Stimulated activated CD8-positive, alpha-beta memory T cell treated with anti-CD3 and anti-CD28 coated beads, Interleukin-4, amount 100 ng/mL, for 1 hour (primary cell): ENCODE measurements at places on chromosomes 7 and 10.

DNA sequence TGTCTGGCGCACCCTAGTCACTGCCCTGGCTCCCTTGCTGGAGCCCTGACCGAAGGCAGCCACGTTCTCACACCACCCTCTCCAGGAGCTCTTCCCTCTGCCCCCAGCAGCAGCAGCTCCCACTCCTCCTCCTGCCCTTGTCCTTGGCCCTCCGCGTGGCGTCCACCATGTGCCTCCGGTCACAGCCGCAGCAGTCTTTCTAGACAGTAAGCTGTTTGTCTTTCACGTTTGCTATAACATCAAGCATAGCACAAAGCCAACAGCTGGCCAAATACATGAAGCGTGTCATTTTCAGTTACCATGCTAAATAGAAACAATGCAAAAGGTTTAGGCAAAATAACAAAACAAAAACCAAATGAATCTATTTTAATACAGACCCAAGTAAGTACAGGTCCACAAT is 3.3 kb downstream of the PITRM1 start:
- no peak for DNase-seq

- no peak for DNase-seq
These were observed 887 bp downstream of the COL13A1 start for GRCh38 chr10:69802424-69803161.

DNA sequence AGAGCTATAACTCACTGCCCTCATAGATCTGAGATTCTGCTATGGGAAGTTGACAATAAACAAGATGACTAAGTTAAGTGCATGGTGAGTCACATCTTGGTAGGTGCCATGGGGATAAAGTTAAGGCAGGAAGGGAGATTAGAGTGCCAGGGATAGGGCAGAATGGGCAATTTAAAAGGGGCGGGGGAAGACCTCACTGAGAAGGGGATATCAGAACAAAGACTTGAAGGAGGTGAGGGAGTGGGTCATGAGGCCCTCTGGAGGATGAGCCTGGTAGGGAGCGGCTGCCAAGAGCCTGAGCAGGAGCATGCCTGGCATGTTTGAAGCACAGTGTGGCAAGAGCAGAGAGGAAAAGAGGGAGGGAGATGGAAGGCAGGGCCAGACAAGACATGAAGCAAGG is 34.8 kb upstream of the INMT start:
- no peak for DNase-seq

GRCh38 chr10:72173262-72173618 is 42.6 kb upstream of the ANAPC16 start:
- no peak for DNase-seq

DNA sequence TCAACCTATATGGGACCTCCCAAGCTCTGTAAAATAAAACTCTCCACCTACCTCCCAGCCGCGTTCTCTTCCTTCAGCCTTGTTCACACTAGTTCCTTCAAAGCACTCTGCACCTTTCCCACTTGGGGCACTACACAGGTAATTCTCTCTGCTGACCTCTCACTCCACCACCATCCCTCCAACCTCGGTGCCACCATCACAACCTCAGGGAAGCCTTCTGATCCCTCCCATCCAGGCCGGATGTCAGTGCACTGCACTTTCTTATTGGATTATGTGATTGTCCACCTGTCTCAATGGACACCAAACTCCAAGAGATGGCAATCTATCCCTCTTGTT is 7.0 kb downstream of the LARP4B start:
- no peak for DNase-seq

GRCh38 chr7:139396323-139396951 is 36.7 kb downstream of the LUC7L2 start:
- no peak for DNase-seq

GRCh38 chr10:5947471-5948207 is 29.7 kb downstream of the IL15RA start:
- no peak for DNase-seq

DNA sequence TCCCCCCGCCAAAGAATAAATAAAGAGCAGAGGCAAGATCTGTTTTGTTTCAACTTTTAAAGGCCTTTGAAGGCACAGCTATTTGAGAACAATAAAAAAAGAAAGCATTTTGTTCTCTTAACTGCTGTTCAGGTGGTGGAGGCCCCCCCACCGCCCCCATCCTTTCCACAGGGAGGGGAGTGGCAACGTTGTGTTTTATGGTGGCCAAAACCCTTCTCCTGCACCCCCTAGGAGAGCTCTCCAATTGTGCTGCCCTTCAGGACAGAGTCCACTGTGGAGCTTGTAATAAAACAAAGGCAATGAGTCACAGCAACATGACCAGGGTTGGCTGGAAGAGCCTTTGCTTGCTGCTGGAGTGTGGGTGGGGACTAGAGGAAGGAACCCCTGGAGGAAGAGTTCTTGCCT is 987.9 kb downstream of the KCNMA1 start:
- DNase-seq, result no peak

GRCh38 chr10:14665865-14666857 is 108.5 kb downstream of the FAM107B start:
- no peak for DNase-seq

GRCh38 chr7:114345494-114345893 is 69.1 kb upstream of the FOXP2 start:
- no peak for DNase-seq

GRCh38 chr10:78744491-78745090 is 324.2 kb upstream of the ZMIZ1 start:
- no peak for DNase-seq

DNA sequence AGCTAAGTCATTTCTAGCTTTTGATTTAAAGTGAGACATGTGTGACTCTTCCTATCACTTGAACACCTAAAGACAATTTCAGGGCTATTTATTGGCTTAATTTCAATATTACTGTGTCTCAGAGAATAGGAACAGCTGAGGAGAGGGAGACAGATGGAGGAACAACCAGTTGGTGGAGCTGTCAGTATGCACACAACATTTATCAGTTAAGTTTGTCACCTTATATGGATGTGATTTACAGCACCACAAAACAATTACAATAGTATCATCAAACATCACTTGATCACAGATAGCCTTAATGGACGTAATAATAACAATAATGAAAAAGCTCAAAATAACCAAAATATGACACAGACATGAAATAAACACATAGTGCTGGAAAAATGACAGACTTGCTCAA is 129.6 kb downstream of the NPSR1 start:
- DNase-seq, result no peak

- DNase-seq, result no peak
These were observed 60.2 kb downstream of the WIPF3 start for GRCh38 chr7:29866490-29866930.

- DNase-seq, result no peak
These were observed 79.7 kb upstream of the MACROH2A2 start for GRCh38 chr10:69972981-69973397.

DNA sequence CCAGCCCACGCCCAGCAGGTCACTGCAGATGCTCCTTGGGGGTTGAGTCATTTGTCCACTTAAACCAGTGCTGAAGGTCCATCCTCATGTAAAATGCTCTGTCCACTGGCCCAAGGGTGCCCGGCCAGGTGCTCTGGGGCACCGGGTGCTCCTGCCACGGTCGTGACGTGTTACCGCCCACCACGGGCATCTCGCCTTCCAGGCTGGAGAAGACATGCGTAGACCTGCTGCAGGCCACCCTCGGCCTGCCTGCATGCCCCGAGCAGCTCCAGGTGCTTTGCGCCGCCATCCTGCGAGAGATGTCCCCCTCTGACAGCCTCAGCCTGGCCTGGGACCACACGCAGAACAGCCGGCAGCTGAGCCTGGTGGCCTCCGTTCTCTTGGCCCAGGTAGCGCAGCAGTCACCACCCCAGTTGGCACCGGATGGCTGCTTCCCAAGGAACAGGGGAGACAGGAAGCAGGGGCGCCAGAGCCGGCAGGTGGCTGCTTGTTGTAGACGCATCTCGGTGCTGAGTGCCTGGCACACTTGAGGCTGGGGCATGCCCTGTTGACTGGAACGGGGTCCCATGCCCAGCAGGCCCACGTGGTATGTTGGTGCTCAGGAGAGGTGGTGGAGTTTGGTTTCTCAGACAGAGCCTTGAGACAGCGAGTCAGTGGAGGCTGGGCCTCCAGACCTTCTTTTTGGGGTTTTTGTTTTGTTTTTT is 6.1 kb downstream of the AP5Z1 start:
- DNase-seq, result no peak

DNA sequence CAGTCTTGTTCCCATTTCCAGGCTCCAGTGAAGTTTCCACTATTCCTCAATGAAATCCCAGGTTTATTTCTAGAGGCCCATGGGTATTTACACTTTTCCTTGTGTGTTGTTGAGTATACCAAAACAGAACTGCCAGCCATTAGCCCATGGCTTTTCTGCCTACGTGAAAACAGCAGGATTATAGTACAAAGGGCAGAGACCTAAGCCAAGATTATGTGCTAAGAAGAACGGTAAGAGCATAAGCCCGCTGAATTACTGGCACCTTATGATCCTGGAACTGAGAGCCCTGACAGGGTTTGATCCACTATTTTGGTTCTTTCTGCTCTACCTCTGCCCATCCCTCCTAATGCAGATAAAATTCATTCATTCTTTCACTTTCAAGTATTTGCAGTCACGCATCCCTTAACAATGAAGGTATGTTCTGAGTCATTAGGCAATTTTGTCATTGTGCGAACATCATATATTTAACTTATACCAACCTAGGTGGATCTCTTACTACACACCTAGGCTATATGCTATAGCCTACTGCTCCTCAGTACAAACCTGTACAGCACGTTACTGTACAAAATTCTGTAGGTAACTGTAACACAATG is 16.0 kb downstream of the SEMA3C start:
- no peak for DNase-seq

DNA sequence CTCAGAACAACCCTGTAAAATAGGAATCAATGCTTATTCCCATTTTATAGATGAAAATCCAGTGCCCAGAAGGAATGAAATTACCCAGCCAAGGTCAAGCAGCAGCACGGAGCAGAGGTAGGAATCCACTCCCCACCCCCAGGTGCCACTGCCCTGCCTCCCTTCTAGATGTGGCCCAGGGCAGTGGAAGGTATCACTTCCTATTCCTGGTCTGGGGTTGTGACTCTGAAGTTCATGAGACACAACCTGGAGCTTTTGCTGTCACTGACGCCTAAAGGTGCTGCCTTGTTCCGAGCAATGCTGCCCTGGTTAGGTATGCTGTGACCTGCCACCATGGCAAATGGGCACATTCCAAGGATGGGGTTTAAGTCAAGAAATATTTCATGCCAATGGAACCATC is 53.6 kb downstream of the PIK3AP1 start:
- DNase-seq, result no peak

DNA sequence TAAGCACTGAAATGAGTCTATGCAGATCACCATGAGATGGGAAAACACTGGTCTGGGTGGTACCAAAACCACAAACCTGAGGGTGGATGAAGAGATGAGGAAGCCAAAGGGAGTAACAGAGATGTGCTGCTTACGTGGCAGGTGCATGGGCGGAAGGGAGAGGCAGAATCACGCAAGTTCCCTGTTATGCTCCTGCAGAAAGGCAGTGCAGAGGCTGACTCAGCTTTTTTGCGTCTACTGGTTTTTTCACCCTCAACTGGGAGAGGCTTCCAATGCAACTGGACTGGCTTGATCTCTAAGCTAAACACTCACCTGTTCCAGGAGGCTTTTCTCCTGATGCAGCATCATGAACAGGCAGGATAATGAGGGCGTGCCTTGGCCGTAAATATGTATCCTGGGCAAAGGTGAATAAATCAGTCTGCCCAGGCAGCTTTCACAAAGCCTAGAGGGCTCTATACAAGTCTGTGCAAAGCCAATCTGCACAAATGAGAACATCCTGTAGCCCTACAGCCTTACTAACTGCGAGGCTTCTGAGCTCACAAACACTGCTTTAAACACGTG is 95.4 kb upstream of the AFAP1L2 start:
- no peak for DNase-seq

DNA sequence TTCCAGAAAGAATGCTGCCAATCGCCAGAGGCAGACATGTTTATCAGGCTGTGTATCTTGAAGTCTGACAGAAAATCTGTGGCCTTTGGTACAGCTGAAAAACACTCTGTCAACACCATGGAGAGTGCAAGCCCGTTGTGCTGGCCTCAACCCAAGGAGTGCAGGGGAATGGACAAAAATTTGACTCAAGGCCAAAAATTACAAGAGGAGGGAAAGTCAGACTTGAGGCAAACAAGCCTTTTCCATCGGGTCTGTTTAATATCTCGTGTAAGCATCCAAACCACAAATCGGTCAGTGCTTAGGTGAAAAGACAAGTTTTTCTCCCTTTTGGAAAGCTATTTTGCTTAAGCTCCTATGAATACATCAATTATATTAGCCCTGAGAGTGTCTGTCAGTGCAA is 305.3 kb upstream of the NFE2L3 start:
- DNase-seq, result no peak

DNA sequence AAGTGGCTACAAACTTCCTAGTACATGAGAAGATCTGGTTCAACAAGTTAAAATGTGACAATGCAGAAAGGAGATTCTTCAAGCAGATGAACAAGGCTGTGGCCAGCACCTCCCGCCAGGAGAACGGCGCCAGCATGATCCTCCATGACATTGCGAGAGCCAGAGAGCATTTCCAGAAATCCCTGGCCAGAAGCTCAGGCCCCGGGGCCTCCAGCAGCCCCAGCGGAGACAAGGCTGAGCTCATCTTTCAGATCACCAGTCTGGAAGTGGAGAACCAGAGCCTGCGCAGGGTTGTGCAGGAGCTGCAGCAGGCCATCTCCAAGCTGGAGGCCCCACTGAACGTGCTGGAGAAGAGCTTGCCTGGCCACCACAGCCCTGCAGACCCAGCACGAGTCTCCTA is 40.1 kb upstream of the ZNF273 start:
- no peak for DNase-seq

- no peak for DNase-seq
These were observed 81.9 kb upstream of the SMIM30 start for GRCh38 chr7:113200281-113200680.

DNA sequence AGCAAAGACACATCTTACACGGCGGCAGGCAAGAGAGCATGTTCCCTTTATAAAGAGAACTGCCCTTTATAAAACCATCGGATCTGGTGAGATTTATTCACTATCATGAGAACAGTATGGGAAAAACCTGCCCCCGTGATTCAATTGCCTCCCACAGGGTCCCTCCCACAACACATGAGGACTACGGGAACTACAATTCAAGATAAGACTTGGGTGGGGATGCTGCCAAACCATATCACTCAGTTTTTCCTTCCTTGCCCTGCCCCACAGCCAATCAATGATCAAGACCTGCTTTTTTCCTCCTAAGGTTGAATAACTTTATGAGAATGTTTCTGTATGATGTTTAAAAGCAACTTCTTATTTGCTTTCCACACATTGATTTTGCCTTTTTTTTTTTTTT is 3.1 kb upstream of the PTPRE start:
- no peak for DNase-seq

DNA sequence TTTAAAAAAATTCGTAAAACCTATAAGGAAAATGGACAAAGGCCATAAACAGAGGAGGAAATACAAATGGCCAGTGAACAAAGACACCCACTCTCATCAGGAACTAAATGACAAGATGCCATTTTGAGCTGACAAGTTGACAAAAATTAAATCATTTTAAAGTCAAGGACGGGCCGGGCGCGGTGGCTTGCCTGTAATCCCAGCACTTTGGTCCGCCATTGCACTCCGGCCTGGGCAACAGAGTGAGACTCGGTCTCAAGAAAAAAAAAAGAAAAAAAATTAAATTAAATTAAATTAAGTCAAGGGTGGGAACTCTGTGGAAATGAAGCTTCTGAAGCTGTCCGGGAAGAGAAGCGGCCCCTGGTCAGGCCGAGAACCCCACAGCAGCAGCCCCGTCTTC is 1.2 kb upstream of the NOM1 start:
- no peak for DNase-seq
